Smooth muscle cell of bladder (primary cell): ENCODE measurements at places on chromosomes 1 and 21. TPM values are rescaled to one million over a fixed set of nuclear protein-coding genes. Genes with fewer than 3 reads are reported as not detected.

FCGR3A gene
- not detected in 2 replicates for total RNA-seq

CD1B gene
- total RNA-seq, result not detected in 2 replicates

AUNIP gene
- 0.28 TPM in 2 replicates for total RNA-seq

RGS13 gene
- total RNA-seq, result 0.14 and 0.28 TPM in 2 replicates

MX2 gene
- 2.0 and 2.6 TPM in 2 replicates for total RNA-seq

SPATA17 gene
- 1.00 and 1.2 TPM in 2 replicates for total RNA-seq

TESK2 gene
- total RNA-seq, result 3.0 and 3.2 TPM in 2 replicates

WNT9A gene
- total RNA-seq, result 0.37 and 0.43 TPM in 2 replicates

GOLT1A gene
- not detected in 2 replicates for total RNA-seq

SLC16A4 gene
- 91.4 and 414 TPM in 2 replicates for total RNA-seq

TP73 gene
- total RNA-seq, result not detected in 2 replicates

PHLDA3 gene
- 71.5 and 126 TPM in 2 replicates for total RNA-seq

CLIC6 gene
- total RNA-seq, result 0.09 and 0.28 TPM in 2 replicates

BMP8B gene
- total RNA-seq, result not detected in 2 replicates
